ENCODE measurements at places on chromosomes 2 and 18.
A peak's percentile ranks its signal among the peaks of the same experiment; 100 is the strongest.

- DNase-seq: no peak
Observed at GRCh38 chr2:237140689-237141285, 55.1 kb downstream of the COPS8 start.

- no peak for DNase-seq
Observed at GRCh38 chr2:226187156-226187555, 612.5 kb downstream of the IRS1 start.

- no peak for DNase-seq
Observed at GRCh38 chr2:26245810-26246209, 1.1 kb downstream of the HADHB start.

GRCh38 chr2:20507166-20507692, 60.4 kb downstream of the RHOB start:
- DNase-seq: no peak

DNA sequence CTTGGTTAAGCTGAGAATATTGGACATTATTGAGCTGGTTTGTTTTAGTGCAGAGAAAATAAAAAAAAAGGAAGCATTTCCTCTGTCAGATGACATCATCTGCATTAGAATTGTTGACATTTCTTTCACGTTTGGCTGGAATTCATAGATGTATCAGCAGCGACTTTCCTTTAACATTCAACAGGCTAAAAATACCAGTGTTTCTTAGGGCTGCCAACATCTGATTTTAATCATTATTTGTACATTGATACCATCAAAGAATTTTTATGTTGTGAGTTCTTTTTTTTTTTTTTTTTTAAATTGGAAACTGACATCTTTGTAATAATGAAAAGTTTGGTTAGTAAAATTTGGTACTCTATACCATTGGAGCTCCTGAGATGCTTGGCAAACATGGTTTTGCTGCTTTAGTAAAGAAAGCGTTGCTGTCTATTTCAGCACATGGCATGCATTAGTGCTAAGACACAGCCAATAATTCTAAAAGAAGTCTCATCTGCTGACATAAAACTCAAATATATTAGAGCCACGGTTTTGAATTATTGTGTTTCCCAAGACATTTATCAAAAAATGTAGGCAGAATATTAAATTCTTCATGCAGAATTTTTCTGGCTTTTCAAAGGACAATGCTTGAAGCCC, 33.6 kb downstream of the GTF2A1L start:
- DNase-seq: peak; percentile 47

GRCh38 chr2:219598308-219599078, 836 bp downstream of the STK11IP start:
- DNase-seq: no peak

- DNase-seq: no peak
Observed at GRCh38 chr2:182897137-182897536, 30.7 kb upstream of the FRZB start.

DNA sequence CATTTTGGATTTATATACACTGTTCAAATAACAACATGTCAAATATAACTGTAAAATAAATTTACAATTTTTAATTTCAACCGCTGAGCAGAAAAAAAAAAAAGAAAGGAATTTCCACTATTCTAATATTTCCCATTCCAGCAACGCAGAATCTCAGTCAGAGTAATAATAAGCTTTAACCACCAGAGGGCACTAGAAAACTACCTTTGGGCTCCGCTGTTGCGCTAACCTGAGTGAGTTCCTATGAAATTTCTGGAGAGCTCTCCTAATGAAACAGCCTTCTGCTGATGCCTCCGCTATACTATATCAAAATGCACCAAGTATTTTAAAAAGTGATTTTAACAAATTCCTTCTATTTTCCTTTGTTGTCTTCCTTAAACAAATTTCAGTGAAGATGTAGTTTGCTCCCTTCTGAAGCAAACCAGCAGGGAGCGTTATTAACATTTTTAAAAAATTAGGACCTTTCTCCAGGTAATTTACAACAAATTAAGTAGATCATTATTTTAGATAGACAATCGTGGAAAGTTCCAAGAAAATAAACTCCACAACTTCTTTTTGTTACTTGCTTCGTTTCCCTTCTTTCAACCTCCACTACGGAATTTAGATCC, 23.0 kb downstream of the ERMN start:
- peak; percentile 40 for DNase-seq

DNA sequence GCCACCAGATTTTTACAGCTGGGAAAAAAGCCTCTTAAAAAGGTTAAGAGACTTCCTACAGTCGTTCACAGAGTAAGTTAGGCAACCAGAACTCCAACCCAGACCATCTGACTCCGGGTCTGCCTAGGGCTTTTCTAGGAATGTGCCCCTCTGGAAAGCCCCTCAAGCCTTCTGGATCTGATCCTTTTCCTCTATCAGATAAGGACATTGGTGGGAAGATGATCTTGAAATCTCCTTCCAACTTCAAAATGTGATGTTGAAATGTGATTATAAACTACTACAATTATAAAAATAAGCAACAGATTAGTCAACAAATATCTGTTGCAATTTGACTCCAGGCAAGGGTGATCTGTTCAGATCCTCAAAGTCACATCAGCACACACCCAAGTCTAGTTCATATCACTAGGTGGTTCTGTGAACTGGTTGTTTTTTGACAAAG, 270.4 kb downstream of the ARHGAP15 start:
- no peak for DNase-seq

Measured in amniotic stem cell (primary cell).